ENCODE measurements at places on chromosomes 11 and 22.

DNA sequence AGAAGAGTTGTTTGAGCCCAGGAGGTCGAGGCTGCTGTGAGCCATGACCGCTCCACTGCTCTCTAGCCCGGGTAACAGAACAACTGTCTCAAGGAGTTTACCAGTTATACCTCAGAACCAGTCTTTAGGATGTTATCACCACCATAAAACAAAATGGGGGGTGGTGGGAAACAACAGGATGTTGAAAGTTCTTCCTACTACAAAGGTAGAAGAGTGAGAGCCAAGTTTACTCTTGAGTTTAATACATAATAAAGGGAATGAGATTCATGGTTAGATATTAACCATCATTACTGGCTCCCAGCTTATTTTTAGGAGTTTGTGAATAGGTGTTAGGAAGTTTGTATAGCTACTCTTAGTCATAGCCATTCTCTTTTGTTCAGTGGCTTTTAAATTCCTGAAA, 78.8 kb upstream of the HORMAD2 start:
- no peak for DNase-seq

- DNase-seq: no peak
Measured at GRCh38 chr11:121421149-121421901, 30.8 kb upstream of the SORL1 start.

DNA sequence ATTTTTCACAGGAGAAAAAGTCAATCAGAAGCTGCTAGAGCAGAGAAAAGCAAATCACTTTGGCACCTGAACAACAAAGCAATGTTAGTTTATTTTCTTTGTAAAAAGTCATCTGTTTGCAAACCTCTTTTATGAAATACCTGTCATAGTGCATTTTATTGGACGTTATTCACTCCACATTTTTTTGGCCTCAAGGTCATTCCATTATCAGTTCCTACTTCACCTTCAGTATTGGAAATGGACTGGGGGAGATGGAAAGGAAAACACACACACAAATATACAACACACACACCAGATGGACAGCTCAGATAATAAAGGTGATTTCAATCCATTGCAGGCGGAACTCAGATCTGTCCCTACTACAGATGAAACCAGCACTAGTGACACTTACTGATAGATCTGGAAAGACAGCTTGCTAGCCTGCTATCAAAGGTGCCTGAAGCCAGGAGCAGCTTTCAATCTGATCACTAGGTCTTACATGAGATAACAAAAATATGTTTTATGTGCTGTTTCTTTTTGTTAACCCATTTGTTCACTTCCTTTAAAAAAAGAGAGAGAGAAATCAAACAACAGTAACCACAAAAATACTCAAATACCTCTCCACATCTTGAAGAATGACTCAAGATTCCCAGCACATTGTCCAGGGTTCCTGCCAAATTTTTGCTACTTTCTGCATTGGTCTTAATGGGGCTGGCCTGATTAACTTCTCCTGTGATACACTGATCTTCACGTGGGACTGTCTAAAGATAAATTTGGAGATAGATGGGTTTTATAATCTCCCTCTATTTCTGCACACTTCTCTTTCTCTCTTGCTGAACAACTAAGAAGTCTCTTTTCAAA, 844.3 kb upstream of the TENM4 start:
- DNase-seq: no peak

GRCh38 chr22:37498289-37498909, 12.2 kb upstream of the MFNG start:
- DNase-seq: peak; percentile 16

- no peak for DNase-seq
Measured at GRCh38 chr22:27331526-27332281, 469.9 kb downstream of the MN1 start.

DNA sequence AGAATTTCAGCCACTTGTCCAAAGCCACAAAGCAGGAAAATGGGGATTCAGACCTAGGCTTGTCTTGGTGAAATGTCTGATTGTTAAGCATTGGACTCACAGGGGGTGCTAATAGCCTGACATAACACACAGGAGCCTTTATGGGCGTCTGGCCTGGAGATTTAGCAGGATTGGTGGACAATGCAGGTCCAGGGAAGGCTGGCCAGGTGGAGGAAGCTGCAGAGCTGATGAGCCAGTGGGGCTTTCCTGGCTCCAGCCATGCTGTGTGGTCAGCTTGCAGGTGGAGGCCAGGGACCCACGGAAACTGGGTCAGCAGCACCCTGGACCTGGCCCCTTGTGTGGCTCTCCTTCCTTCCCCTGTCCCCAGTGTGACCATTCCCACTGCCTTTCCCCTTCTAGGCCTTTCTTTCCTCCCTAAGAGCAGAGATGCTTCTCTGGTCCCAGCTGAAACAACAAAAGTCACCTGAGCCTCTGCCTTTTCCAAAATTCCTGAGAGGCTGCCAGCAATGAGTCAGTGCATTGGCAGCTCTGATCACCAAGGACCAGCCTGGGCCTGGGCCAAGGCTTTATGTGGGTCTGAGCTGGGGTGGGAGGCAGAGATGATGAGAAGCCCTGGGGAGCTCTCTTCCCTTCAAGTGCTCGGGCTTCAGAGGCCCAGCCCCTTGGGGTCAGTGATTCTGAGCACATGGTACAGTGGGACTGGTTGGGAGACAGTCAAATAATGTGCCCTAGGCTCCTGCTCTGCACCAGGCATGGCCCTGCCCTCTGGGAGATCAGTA, 85.2 kb downstream of the CCDC81 start:
- DNase-seq: peak; percentile 86

GRCh38 chr11:126114486-126115126, 51.9 kb upstream of the CDON start:
- no peak for DNase-seq

DNA sequence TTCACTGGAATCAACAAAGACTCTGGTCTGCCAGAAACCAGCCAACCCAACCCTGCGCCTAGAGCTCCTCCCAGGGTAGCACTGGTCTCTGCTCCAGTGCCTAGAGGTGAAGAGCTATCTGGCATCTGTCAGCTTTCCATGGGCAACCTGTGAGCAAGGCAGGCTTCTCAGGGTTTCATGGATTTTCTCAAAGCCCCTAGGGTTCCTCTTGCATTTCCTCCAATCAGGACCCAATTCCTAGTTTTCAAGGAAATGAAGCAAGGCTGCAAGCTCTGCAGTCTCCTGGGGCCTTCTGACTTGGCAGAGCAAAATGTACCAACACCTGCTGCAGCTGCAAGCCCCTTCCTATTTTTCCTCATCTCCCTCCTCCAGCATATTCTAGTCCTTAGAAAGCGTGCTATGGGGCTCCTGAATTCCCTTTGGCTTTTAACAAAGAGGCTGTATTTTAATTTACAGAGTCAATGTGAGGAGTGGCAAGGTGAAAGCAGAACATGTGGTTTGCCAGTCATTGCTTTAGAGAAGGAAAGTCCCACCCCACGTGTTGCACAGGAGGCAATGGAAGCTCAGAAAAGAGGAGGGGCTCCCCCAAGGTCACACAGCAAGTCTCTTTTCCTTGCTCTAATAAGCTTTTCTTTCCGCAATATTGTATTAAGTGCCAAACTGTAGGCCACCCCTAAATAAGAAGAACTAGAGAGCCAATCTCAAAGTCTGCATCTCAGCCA, 33.0 kb upstream of the RIC3 start:
- DNase-seq: no peak

DNA sequence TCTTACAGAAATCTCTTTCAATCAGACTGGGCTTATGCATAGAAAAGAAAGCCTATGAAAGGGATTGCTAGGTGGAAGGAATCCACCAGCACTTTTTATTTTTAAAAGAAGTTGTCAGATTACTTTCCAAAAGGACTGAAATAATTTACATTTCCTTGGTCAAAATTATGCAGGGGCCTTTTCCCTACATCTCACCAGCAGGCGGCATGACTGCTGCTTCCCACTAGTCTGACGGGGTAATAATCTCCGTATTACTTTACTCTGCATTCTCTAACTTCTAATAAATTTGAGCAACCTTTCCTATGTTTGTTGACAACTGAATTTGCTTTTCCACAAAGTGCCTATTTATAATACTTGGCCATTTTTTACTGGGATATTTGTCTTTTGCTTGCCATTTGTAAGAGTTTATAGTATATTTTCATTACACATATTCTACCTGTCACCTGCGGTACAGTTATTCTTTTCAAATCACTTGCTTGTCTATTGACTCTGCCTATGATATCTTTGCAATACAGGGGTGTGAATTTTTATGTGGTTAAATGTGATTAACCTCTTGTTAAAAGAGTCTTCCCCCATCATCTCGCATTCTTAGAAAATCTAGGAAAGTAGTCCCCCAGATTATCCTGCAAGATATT, 51.9 kb upstream of the USP47 start:
- no peak for DNase-seq

DNA sequence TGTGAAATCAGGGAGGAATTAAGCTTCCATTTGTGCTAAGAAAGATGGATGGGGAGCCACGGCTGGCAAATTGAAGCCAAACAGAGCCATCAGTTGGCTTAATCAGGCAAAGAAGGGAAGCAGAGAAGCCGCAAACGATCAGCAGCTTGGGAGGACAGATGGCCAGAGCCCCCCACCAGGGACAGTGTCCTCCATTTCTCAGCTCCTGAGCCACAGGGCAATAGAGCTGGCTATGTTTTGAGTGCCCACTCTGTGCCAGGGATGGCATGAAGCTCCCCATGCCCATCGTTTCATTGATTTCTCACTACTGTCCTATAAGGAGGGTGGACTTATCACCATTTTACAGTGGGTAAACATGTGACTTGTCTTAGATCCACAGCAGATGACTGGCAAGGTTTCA, 126.3 kb upstream of the ASPHD2 start:
- DNase-seq: no peak

DNA sequence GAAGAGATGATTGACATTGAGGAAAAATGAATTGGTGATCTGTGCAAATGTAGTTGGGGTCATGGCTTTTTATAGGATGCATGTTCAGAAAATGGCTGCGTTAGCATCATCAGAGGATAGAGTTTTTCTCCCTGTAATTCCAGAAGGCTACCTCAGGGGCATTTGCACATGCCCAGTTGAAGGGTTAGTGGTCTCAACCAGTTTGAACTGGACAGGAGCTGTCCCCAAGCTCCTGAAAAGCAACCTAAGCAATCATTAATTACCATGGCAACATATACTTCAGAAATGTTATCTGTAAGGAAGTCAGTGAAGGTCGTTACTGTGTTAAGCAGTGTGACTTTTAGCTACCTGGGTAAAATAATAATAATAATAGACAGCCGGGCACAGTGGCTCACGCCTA, 29.3 kb downstream of the TUG1 start:
- DNase-seq: no peak

DNA sequence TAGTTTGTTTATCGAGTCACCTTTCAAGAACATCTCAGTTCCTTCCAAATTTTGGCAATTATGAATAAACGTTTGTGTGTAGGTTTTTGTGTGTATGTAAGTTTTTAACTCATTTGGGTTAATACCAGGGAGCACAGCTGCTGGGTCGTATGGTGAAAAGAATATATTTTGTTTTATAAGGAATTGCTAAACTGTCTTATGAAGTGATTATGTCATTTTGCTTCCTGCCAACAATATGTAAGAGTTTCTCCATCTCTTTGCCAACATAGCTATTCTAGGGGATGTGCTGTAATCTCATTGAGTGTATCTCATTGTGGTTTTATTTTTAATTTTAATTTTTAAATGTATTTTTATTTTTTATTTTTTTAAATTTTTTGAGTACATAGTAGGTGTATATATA, 27.3 kb downstream of the BCL2L13 start:
- DNase-seq: no peak

GRCh38 chr11:6333095-6333494, 12.8 kb upstream of the CAVIN3 start:
- no peak for DNase-seq

DNA sequence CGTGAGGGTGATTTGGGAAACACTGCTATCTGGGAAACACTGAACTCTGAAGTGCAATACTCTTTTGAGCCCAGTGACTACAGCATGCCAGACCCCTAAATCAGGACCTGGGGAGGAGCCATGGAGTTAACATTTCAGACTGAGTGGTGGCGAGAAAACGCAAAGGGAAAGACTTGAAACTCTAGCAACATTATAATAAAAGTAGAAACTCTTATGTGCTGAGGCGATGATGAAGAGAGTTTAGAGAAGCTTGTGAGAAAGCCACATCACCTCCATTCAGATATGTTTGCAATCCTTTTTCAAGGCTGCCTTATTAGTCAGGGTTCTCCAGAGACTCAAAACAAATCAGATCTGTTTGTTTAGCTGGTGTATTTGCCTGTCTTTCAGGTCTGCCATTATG, 1.9 kb downstream of the FEN1 start:
- no peak for DNase-seq

- DNase-seq: no peak
Measured at GRCh38 chr11:65858681-65859087, 704 bp upstream of the CFL1 start.

DNA sequence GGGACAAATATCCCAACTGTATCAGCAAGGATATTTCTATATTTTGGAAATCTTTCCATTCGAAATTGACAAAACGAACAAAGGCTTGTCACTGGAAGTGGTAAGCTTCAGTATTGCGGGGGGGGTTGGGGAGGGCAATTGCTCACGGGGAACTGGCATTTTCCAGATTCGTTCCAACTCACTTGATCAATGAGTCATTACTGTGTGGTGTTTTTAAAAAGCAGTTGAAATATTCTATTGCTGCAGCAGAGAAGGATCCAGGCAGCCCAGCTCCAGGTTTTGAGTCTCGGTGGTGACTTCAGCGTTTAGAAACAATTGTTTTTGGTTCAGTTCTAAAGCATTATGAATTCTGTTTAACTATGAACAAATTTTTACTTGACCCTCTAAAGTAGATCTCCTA, 33.8 kb upstream of the FBLN1 start:
- DNase-seq: peak; percentile 46

DNA sequence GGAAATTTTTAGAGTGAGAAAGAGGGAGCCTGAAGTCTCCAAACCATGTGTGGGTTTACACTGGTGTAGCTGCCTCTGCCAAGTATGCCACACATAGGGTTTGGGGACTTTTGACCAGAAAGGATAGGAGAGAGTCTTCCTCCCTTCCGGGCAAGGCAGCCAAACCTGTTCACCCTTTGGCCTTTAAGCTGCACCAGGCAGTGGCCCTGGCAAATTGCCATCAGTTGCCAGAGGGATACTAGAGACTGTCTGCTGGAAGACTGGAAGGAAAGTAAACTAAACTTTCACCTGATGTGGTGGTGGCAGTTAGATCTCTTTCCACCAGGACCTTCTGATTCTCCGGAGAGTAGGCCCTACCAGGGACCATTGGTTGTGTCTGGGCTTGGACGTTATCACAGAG, 1263.2 kb downstream of the FAM181B start:
- DNase-seq: no peak

DNA sequence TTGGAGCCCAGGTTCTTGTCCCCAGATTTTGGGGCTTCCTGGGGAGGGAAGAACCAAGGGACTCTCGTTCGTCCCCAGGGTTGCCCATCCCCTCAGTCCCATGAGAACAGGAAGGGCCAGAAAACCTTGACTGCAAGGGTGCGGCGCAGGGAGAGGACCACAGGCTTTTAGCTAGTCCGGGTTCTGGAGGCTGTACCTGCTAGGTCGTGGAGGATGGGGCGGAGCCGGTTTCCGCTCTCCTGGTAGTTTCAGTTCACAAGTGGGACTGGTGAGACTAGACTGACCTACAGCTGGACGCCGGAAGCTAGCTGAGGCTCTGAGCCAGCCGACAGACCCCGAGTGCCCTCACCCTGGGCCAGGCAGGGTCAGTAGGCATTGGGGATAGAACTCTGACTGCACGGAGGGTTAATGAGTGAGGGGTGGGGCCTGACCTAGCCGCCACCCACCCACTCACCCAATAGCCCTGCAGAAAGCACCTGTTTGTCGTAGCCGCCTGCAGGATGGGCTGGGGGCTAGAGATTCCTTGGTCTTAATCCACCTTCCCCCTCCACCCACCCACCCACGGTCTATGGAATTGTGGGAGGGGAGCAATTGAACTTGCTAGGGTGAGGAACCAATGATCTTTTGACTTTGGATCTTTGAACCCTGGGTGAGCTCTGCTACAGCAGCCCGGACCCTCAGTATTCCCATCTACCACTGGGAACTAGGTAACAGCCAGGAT, 1.5 kb downstream of the MAFF start:
- DNase-seq: no peak

Measured in RCC 7860 (cell line).